ENCODE measurements at places on chromosomes 3 and 15.

GRCh38 chr3:139288266-139288821 is 55.5 kb upstream of the MRPS22 start:
- no peak for DNase-seq

DNA sequence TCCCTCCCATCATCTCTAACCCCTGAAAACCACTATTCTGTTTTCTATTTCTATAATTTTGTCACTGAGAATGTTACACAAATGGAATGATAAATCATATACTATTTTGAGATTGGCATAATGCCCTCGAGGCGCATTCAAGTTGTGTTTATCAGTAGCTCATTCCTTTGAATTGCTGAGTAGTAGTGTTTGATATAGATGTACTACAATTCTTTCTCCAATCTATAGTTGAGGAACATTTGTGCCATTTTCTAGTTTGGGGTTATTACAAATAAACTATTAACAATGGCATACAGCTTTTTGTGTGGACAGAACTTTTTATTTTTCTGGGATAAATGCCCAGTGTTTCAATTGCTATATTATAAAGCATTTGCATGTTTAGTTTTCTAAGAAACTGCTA is 86.0 kb downstream of the CCR1 start:
- DNase-seq: no peak

DNA sequence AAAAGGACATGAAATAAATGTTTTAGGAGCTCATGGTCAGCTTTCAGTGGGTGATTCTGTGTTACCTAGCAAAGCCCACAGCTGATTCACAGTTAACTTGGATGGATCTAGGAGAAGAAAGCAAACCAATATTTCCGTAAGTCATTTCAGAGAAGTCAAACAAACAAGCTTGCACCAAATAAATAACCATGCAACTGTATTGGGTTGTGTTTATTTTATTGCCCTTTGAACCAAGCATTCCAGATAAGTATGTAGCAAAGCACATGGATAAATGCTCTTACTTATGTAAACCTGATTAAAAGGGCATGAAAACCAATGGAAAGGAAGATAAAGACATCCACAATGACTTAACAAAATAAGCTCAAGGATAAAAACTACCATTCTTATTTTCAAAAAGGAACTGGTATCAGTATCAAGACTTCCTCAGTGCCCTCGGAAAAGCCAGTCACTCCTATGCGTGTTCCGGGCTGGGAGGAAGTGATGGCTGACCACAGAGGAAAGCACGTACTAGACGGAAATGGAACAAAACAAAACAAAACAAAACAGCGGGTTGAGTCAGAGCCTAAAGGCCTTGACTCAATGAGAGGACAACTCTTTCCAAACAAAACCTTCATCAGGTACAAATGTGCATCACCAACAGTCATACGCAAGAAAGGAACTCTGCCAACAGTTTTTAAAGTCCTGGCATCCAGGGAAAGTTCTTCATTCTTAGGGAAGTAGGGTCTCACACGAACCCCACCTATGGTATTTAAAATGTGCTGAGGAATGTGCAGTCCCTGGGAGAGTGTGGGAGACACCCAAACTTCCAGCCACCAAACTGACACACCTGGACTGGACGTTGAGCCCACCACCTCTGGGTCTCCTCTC is 103.3 kb downstream of the SNRK start:
- peak; percentile 87 for DNase-seq

- no peak for DNase-seq
These were observed 435 bp downstream of the ALDH1L1 start for GRCh38 chr3:126179825-126180476.

DNA sequence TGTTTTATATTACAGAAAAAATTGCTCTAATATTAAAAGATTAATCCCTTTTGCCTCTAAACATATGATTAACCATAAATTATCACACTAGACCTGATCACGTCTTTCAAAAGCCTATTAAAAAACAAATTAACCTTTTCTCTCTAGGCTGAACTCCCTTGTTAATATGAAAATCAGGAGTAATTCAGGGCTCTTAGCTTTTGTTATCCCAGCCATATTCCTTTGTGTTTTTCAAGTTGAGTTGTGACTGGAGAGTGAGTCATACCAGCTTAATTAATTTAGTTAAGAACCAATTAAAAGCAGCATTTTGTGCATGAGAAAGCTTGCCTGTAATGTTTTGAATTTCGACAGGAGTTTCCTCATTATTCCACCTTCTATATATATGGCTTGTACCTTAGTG is 385.8 kb downstream of the VGLL3 start:
- no peak for DNase-seq

- DNase-seq: no peak
These were observed 1.1 kb downstream of the SPATA12 start for GRCh38 chr3:57061556-57061955.

GRCh38 chr15:89167267-89168176 is 53.9 kb downstream of the RLBP1 start:
- no peak for DNase-seq

- DNase-seq: no peak
These were observed 117.5 kb downstream of the MBNL1 start for GRCh38 chr3:152386208-152386607.

DNA sequence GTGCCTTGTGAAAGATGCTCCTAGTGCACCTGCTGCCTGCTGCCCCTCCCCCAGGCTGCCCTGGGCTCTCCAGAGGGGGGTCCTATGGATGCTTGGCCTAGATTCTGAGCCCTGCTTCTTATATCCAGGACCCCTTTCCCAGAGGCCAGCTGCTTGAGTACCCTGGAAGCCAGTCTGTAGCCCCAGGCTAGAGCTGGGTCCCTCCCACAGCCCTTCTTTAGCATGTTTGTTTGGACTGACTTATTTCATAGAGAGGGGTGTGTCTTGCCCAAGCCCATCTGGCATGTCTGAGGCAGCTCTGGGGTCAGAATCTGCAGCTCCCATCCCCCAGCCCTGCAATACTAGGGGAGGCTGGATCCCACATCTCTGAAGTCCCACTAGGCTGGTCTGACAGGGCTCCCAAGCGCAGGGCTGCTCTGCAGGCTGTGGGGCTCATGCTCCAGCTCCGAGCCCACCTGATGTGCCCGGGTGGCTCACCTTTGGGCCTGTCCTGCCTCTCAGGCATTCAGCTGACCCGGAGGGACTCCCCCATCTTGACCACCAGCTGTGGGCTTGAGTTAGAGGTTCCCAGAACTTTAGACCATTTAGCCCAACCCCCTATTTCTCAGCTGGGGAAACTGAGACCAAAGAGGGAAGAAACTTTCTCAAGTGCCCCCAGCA is 3.1 kb downstream of the CHRNB4 start:
- no peak for DNase-seq

DNA sequence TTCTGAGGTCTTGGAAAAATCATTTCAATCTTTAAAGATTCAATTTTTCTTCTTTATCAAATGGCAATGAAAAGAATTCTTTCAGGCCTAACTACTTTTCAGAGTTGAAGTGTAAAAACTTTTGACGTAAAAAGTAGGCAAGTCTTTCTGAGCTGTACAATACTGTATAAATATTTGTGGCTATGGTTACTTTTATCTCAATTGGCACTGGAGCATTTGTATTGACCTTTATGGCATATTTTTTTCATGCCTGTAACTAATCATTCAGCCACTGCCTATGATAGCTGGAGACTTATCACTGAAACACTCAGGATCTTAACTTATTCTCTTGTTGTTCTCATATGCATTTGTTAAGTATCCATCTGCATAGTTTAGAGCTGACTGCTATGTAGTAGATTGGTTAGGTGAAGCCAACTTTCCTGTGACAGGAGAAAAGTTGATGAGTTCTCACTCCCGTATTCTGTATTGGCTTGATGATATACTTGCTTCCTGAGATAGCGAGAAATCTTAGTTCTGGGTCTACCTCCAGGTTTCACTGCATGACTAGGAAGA is 290.4 kb upstream of the TBL1XR1 start:
- no peak for DNase-seq

DNA sequence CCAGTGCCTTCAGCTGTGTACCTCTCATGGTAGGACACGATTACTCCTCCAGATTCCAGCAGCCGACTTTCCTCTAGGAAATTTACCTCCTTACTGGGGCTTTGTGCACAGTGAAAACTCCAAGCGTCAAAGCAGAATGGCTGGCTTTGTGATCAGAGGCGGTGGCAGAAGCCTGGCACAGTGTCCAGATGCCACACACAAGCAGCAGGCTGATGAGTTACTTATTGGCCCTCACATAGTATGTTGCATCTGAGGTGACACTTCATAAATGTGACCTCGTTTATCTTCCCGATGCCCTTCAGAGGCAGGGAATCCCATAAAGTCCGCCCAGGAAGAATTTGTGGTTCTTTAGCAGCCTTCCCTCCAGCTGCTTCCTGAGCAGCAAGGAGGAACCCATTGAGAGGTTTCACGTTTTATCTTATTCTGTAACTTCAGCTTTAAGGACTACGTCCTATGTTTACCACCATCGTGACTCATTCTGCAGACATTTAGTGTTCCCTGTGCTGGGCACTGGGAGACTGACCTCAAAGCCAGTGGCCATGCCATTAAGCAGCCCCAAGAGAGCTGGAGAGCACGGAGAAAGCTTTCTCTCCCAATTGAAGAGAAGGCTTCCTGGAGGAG is 107.1 kb upstream of the C15orf61 start:
- no peak for DNase-seq

GRCh38 chr15:68433551-68433950 is 1.6 kb upstream of the ITGA11 start:
- no peak for DNase-seq

- no peak for DNase-seq
These were observed 293.7 kb downstream of the ARPP21 start for GRCh38 chr3:35932995-35933394.

GRCh38 chr3:129587566-129588210 is 18.8 kb downstream of the PLXND1 start:
- no peak for DNase-seq

DNA sequence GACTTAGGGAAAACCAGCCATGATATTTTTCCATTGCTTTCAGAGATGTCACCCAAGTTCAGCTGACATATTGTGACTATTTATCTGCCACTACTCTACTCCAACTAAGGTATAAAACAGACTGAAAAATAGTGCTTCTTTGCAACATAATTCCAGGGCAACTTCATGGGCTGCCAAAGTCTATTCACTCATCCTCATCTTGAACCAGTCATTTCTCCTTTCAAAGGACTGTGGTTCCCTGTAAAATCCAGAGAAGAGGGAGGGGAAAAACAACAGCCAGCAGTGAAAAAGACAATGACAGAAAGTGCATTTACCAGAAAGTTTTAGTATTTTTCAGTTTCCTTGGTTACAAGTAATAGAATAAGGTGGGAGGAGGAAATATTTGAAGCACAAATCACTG is 191.1 kb downstream of the EFHB start:
- no peak for DNase-seq

DNA sequence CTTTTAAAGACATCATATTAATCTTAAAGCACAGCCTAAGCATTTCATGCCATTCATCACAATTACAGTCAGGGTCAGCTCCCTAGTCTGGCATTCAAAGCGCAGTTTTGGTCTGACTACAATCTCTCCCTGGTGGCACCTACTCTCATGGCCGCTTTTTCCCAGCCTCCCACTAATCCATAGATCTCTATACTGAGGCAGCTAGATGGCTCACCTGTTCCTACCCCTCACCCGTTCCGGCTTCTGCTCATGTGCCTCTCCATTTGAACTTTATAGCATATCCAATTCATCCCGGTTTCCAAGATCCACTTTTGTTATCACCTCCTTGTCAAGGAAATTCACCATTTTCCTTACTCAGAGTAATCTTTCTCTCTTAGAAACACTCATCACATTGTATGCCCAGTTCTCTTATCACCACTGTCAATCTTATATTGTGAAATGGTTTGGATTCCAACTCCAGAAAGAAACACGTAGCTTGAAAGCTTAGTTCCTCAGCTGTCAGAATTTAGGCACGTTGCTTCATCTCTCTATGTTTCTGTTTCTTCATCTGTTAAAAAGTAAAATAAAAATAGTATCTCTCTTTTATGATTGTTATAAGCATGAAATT is 220.0 kb upstream of the UBE2E2 start:
- DNase-seq: no peak

DNA sequence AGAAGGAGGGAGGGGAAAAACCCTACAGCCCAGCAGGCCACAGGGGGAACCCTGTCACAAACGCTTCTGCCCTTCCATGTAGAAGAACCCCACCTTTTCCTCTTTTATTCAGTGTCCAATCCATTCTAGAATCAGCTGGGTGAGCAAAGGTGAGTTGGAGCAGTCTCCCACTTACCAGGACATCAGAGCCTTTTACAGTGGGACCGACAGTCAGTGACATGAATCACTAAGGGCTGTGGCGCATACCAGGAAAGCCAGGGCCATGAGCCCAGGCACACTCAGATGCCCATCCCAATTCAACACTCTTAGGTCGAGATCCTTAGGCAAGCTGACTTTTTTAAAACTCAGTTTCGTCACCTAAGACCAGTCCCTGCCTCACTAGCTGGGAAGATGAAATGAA is 146.1 kb downstream of the AQP9 start:
- DNase-seq: no peak

DNA sequence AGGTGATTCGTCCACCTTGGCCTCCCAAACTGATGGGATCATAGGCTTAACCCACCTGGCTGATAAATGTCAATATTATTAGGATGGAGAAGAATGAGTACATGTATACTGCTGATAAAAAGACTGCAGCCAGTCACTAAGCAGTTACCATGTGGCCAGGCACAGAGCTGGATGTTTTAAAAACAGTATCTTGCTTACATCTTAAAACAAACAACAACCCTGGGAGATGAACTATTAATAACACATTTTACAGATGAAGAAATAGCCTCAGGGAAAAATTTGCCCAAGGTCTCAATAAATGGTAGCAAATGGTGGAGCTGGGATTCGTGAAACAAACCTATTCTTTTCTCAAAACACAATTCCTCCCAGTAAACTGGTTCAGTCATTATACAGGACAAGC is 18.1 kb downstream of the IL17RD start:
- no peak for DNase-seq

- no peak for DNase-seq
These were observed 329.9 kb upstream of the TPRG1 start for GRCh38 chr3:188841906-188842305.

- no peak for DNase-seq
These were observed 260.2 kb downstream of the TIGIT start for GRCh38 chr3:114553949-114554593.

GRCh38 chr3:5348229-5348902 is 160.9 kb downstream of the EDEM1 start:
- no peak for DNase-seq

DNA sequence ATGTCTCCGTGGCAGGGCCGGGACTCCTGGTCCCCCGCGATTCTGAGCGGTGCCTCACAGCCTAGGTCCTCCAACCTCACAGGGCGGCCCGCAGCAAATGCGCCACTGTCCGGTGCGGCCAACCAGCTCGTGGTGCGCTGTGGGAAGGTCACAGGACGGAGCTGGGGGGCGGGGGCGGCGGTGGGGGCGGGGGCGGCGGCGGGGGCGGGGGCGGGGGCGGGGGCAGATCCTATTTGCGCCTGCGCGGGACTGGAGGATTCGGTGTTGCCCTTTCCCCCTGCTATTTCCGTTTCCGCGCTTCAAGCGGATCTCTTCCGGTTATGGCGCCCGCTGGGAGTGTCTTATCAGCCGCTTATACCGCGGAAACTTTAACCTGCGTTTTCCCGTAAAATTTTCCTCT is 106.7 kb upstream of the SNRPN start:
- no peak for DNase-seq

GRCh38 chr3:188554404-188554803 is 400.4 kb downstream of the LPP start:
- no peak for DNase-seq

- DNase-seq: no peak
These were observed 40.5 kb downstream of the KLF13 start for GRCh38 chr15:31367021-31367729.

- no peak for DNase-seq
These were observed 116.1 kb downstream of the KCNH8 start for GRCh38 chr3:19264424-19264823.

Data from CD4-positive, alpha-beta T cell treated with Interleukin-1 beta for 1 hour (primary cell).